DMS79 treated with DMSO at 0.1 percent for 48 hours (cell line): ENCODE measurements at places on chromosomes 4 and X.

DNA sequence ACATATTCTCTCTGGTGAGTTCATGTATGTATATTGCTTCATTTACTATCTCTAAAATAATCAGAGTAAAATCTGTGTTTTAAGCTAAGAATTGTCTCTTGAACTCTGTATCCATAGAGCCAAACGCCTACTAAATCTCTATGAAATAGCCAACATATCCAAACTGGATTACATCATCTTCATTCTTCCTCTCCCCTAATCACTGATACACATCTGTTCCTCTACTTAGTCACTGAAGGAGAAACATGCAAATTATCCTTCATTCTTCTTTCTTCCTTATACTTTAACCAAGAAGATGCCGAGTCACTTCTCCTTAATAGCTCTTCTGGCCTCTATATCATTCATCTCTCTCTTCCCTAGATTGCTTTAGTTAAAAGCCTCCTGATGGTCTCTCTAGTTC is 630.4 kb upstream of the FTHL17 start:
- no peak for DNase-seq

DNA sequence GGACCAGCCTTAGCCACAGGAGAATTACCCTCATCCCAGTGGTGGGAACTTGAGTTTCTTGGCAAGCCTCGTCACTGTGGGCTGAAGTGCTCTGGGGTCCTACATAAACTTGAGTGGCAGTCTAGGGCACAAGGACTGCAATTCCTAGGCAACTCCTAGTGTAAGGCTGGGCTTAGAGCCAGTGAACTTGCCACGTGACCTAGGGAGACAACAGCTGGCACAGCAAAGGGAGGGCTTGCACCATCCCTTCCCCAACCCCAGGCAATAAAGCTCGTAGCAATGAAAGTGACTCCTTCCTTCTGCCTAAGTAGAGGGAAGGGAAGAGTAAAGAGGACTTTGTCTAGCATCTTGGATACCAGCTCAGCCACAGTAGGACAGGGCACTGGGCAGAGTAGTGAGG is 81.8 kb downstream of the TEX11 start:
- peak; percentile 64 for DNase-seq

- DNase-seq: no peak
Observed at GRCh38 chrX:100719139-100719538, 12.8 kb downstream of the SYTL4 start.

- DNase-seq: no peak
Observed at GRCh38 chrX:30489323-30489722, 88.2 kb downstream of the TASL start.

GRCh38 chr4:83556006-83556707 is 20.2 kb downstream of the GPAT3 start:
- DNase-seq: peak; percentile 61

GRCh38 chr4:99221980-99222379 is 2.9 kb upstream of the ADH6 start:
- DNase-seq: no peak

DNA sequence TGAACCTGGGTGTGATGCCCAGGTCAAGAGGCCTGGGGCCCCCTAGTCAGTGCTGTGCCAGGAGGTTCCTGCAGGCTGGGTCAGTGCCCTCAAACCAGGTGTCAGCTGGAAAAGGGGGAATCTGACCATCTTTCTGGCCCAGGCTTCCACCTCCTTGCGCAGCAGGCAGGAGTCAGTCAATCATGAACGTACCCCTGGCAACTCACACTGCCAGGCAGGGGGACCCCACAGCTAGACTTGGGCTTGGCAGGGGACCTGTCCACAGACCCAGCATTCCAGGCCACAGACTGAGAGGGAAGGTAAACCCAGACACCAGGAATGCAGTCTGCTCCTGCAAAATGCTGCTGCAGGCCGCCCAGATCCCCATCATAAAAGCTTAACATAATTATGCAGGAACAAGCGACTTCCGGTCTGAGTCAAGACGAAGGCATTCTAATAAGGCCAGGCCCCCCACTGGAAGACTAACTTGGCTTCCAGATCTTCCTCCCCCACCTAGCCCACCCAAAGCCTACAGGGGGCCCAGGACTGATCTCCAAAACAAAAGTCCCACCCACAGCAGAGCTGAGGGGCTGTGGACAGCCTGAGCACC is 156.3 kb downstream of the BCOR start:
- no peak for DNase-seq

DNA sequence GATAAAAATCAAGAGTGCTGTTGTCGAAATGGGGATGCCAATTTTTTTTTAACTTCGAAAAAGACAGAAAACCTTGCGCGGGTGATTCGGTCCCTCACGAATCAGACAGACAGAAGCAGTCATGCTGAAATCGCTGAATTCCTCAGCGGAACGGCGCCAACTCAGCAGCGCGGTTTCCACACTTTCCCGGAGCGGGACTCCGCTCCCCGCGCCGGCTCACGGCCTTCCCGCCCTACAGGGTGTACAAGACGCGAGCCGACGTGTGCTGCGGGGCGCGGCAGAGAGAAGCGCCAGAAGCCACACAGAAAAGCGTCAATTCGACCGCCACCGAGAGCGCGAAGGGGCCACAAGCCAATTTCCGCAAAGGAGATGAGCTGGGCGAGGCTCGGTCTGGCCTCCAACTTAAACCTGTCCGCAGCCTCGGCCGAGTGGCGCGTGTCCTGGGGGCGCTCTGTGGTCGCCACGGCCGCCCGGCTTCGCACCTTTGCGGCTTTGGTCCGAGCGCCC is 1.3 kb downstream of the NEXMIF start:
- peak; percentile 21 for DNase-seq

DNA sequence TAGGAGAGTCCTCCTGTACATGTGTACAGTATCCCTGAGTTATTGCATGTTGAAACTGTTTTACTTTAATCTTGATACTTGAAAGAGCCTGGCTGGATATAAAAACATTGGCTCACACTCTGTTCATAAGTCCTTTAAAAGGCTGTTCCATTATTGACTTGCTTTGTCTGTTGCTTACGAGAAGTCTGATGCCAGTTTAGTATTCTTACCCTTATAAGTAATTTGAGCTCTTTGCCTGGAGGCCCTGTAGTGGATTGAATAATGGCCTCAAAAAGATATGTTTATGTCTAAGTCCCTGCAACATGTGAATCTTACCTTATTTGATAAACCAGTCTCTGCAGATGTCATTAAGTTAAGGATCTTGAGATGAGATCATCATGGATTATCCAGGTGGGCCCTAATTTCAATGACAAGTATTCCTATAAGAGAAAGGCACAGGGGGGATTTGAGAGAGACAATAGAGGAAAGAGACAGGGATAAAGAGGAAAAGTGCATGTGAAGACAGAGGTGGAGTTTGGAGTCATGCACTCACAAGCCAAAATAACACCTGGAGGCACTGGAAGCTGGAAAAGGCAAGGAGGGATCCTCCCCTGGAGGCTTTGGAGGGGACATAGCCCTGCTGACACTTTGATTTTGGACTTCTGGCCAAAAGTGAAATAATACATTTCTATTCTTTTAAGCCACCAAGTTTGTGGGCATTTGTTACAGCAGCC is 98.1 kb downstream of the IRF2 start:
- DNase-seq: no peak

GRCh38 chrX:34631479-34632220 is 25.4 kb downstream of the TMEM47 start:
- no peak for DNase-seq
